ENCODE measurements at places on chromosomes 5 and 9.

GRCh38 chr9:130292106-130292505 is 26.5 kb downstream of the HMCN2 start:
- no peak for DNase-seq

- no peak for DNase-seq
Measured at GRCh38 chr5:170751631-170752030, 31.9 kb upstream of the GABRP start.

DNA sequence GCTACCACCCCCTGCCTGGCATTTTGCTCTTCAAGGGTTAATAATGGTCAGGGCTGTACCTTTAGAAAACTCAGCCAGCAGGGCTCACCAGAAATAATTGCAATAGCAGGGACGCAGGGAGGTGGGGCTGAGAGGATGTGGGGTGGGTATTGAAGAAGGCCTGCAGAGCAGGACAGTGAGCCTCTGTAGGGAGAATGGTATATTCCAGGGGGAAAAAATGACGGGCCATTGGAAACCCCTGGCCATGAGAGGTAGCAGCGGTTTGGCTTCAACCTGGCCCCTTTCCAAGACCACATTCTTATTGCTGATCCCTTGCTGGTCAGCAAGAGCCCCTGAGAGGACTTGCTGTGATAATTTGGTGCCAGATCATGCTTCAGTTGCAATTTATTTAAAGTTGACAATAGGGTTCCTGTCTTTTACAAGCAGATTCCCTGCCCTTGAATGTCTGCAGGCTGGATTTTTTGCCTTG is 36.7 kb upstream of the CTNNA1 start:
- DNase-seq = no peak

DNA sequence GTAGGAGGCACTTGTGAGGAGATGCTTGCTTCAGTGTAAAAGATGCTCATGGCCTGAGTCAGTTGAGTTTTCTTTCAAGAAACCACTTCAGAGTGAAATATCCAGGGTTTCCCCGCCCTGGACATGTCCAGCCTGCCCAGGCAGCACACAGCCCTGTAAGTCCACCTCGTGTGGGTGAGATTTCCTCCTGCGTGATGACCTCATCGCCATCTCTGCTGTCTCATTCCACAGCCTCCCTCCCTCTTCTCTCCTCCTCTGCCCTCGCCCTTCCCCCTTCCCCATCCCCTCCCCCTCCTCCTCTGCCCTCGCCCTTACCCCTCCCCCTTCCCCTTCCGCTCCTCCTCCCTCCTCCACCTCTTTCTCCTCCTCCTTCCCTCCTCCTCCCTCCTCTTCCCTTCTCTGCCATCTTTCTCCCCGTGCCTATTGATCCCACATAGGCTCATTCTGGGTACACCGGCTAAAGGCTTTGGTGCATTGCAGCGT is 34.0 kb upstream of the NCS1 start:
- DNase-seq = no peak

- no peak for DNase-seq
Measured at GRCh38 chr5:32290922-32291321, 21.8 kb downstream of the MTMR12 start.
